ENCODE measurements at places on chromosomes 6 and 20. TPM values are rescaled to one million over a fixed set of nuclear protein-coding genes. Genes with fewer than 3 reads are reported as not detected.

The MOG gene
- total RNA-seq = not detected

DNA sequence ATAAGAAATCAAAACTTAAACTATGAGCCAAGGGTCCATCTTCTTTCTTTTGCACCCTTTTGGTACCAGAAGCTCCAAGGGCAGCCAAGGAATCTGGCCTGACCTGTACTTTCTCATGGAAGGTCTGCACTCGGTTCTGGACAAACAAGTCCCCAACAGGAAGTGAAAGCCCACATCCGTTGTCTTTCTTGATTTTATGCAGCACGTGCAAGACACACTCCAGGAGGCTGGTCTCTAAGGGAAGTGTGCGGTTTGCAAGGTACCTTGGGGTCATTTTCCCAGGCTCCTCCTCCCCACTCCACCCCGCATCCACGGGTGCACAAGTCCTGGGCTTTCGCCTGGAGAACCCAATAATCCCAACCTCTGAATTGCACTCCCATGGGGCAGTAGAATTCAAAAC is 101.9 kb downstream of the NFATC2 start:
- H3K36me3 ChIP-seq = no peaks in the 10 kb centered on the region
- no peak overlapping the region for H3K4me3 ChIP-seq
- no peak overlapping the region for H3K27ac ChIP-seq
- no peaks in the 10 kb centered on the region for H3K27me3 ChIP-seq

The FILIP1 gene
- under 0.01 TPM for total RNA-seq

The NKAIN4 gene
- not detected for total RNA-seq

The PPP1R3G gene
- 1.5 TPM for total RNA-seq

The MUCL3 gene
- not detected for total RNA-seq

The ARMH2 gene
- not detected for total RNA-seq

GRCh38 chr20:38046572-38046971 is 13.0 kb downstream of the RPRD1B start:
- H3K4me1 ChIP-seq = peaks cover 40% of the 10 kb centered on the region
- H3K27ac ChIP-seq = no peak overlapping the region
- no peaks in the 10 kb centered on the region for H3K27me3 ChIP-seq
- DNase-seq = no peak
- peaks cover 4% of the 10 kb centered on the region for H3K36me3 ChIP-seq

GRCh38 chr20:42609618-42610017 is 580.1 kb downstream of the PTPRT start:
- H3K36me3 ChIP-seq = no peaks in the 10 kb centered on the region
- no peaks in the 10 kb centered on the region for H3K4me1 ChIP-seq
- DNase-seq = no peak
- H3K27me3 ChIP-seq = no peaks in the 10 kb centered on the region

The ZBTB46 gene
- 3.9 TPM for total RNA-seq

The FOXA2 gene
- total RNA-seq = not detected

The NCOA7 gene
- total RNA-seq = 10.2 TPM

The SAMD10 gene
- 1.3 TPM for total RNA-seq

DNA sequence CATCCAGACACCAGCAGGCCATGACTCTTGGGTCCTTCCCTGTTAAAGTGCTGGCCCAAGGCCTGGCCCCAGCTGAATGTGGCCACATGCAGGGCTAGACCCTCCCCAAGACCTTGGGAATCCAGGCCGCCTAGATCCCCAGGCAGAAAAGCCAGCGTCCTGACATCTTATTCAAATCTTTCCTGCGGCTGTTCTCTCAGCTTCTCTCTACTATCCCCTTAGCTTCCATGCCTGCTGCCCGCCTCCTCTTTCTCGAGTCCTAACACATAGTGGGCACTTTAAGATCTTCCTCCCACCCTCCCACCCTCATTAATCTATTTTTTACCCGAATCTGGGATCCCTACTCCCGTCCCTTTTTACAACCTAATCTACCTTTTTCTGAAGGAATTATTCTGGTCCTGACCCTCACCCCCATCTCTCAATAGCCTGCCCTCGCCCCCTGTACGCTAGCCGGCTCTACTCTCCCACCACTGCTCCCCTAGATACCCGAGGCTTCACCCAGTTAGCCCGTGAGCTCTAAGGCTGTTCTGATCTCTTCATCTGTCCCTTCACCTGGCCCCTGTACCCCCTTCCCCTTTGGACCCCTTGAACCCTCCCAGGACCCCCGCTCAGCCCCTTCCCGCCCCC is at the start of gene CCHCR1:
Gene CCHCR1, minus strand, starts transcription at position 290 of the 627 bp plus-strand sequence. Its CDS starts 202 bp downstream, at position 88.
- no peaks in the 10 kb centered on the region for H3K27me3 ChIP-seq
- H3K27ac ChIP-seq = peak within 1 kb of the TSS; percentile 33
- peak; percentile 33 for DNase-seq

DNA sequence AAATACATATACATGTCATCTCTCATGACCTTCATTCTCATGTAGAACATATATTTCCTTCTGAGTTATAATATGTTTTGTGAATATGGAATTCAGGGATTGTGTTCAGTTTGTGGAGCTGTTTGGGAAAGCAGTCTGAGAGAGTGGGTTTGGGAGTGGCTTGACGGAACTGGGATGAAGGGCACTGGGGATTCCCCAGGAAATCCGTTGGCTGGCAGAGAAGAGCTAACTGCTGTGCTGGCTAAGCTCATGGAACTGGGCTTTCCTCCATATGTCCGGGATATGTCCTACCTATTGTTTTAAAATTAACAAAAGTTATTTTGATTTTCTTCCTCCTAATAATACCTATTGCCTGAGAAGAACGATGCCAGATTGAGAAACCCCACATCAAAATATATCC is 359.5 kb upstream of the FLRT3 start:
- peaks cover 13% of the 10 kb centered on the region for H3K4me1 ChIP-seq
- H3K36me3 ChIP-seq = no peaks in the 10 kb centered on the region
- H3K27ac ChIP-seq = no peak overlapping the region

GRCh38 chr20:17822039-17822438 is 122.3 kb downstream of the BANF2 start:
- DNase-seq = no peak
- no peaks in the 10 kb centered on the region for H3K36me3 ChIP-seq
- no peak overlapping the region for H3K27ac ChIP-seq
- H3K4me1 ChIP-seq = peaks cover 16% of the 10 kb centered on the region
- H3K27me3 ChIP-seq = no peaks in the 10 kb centered on the region
- no peak overlapping the region for H3K4me3 ChIP-seq

- H3K4me1 ChIP-seq = peaks cover 5% of the 10 kb centered on the region
- H3K4me3 ChIP-seq = no peak overlapping the region
- H3K36me3 ChIP-seq = no peaks in the 10 kb centered on the region
These were observed 288.2 kb downstream of the CENPW start for GRCh38 chr6:126628125-126628524.

DNA sequence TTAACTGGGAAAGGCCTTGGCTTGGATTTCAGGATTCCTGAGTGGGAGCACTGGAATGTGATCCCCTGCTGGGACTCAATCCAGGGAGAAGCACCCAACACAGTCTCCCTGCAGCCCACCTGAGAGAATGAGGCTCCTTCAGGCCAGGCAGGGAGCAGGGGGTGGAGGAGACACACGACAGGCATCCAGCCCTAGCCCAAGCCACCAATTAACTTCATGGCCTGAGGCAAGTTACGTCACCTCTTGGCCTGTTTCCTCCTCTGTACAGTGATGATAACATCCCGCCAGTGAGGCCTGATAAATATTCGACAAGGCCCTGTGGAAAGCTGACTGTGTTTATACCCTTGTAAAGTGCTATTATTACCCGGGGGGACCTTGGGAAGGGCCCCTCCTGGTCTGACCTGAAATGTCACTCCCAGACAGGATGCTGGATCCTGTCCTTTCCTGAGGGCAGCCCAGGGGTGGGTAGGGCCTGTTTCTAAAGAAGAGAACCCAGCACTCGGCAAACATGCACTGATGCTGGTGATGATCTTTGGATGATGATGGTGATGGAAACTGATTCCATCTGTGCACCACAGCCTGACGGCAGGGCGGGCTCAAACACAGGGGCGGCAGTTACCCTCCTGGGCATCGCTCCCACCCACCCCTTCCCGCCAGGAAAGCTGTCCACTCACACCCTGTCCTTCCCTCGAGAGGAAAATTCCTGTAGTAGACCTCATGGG is 12.4 kb downstream of the FRS3 start:
- peaks cover 5% of the 10 kb centered on the region for H3K36me3 ChIP-seq
- DNase-seq = peak; percentile 91
- peak overlapping the region; percentile 22 for H3K27ac ChIP-seq
- no peak overlapping the region for H3K4me3 ChIP-seq

Measured in GM23248 (cell line).